Ovary (tissue), 10 donors: ENCODE measurements at places on chromosomes 3 and 15. TPM values are rescaled to one million over a fixed set of nuclear protein-coding genes. Genes with fewer than 3 reads are reported as not detected.

The KIAA1143 gene
- 37.3 TPM for total RNA-seq

DNA sequence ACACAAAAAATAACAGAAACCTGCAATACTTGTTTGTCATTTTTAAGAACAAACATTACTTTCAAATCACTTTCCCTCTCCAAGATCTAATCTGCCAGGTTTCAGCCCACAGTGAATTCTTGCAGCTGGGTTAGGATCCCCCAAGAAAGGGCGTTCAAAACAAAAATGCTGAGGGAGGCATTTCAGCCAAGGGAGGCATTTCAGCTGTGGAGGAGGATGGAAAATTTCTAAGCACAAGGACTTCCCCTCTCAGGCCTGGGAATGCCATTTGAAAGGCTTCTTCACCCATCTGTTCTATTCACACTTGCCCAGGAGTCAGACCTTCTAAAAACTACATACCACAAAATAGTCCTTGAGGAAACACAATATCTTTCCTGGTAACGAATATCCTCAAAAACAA, 69.1 kb downstream of the P3H2 start:
- peak; percentile 15 for DNase-seq

DNA sequence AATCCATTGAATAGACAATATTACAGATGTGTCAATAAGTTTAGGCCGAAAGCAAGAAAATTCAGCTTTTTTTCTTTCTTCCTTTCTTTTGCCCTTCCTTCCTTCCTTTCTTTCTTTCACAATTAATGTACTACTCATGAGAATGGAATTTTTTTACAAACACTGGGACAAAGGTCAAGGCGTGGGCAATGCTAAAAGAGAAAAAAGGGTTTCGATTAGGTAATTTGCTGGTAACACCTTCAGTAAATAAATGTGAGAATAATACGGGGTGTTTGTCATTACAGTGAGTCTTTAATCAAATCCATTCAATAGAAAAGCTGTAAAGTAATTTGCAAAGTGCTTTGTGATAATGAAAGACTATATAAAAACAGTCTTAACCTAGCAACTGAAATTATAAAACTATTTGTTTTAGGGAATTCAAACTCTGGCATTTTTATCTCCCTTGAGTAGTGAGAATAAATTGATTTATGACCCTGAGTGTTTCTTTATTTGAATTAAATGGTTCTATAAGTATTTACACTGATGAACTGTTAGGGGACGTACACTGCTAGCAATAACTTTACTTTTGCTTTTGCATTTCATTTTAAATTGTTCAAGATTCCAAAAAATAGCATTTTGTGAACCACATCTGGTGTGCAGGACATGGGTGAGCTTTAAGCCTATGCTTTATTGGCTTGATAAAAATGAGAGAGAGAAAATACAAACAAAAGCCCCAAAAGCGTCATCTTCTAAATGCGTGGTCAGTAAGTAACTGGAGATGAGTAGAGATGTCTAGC, 104.2 kb upstream of the THRB start:
- no peak for DNase-seq

GRCh38 chr3:114775395-114775794, 371.7 kb downstream of the ZBTB20 start:
- DNase-seq = no peak
